Mucosa of descending colon (tissue), 3 donors: ENCODE measurements at places on chromosomes 13 and 19. TPM values are rescaled to one million over a fixed set of nuclear protein-coding genes. Genes with fewer than 3 reads are reported as not detected.

The CERS4 gene
- total RNA-seq = 37.1 TPM

The HS6ST3 gene
- 0.89 TPM for total RNA-seq

The TMPRSS9 gene
- total RNA-seq = 0.17 TPM

The SBK3 gene
- total RNA-seq = not detected

The APOC1 gene
- total RNA-seq = 9.8 TPM

The RGS9BP gene
- not detected for total RNA-seq

The MUC16 gene
- under 0.01 TPM for total RNA-seq

The PTGER1 gene
- 0.41 TPM for total RNA-seq

The OR4F17 gene
- 0.79 TPM for total RNA-seq

The RFPL4AL1 gene
- not detected for total RNA-seq

The MED16 gene
- 53.4 TPM for total RNA-seq

The NKPD1 gene
- not detected for total RNA-seq

The UBL5 gene
- 271 TPM for total RNA-seq

The PSG11 gene
- total RNA-seq = not detected

The ZNF20 gene
- 4.4 TPM for total RNA-seq

The ZNF581 gene
- total RNA-seq = 20.1 TPM

The NLRP11 gene
- not detected for total RNA-seq

The CCNA1 gene
- not detected for total RNA-seq
